ENCODE measurements at places on chromosomes 2 and 18. TPM values are rescaled to one million over a fixed set of nuclear protein-coding genes. Genes with fewer than 3 reads are reported as not detected.
A peak's percentile ranks its signal among the peaks of the same experiment; 100 is the strongest.

- H3K27ac ChIP-seq: no peak overlapping the region
- no peaks in the 10 kb centered on the region for H3K27me3 ChIP-seq
- H3K4me3 ChIP-seq: no peak overlapping the region
- no peaks in the 10 kb centered on the region for H3K36me3 ChIP-seq
- H3K4me1 ChIP-seq: peaks cover 8% of the 10 kb centered on the region
These were observed 173.5 kb upstream of the FN1 start for GRCh38 chr2:215609089-215610032.

GRCh38 chr2:232897598-232898408 is 27.7 kb downstream of the SNORC start:
- no peaks in the 10 kb centered on the region for H3K4me1 ChIP-seq
- H3K27me3 ChIP-seq: peaks cover 12% of the 10 kb centered on the region
- DNase-seq: no peak
- H3K4me3 ChIP-seq: no peak overlapping the region
- H3K36me3 ChIP-seq: no peaks in the 10 kb centered on the region

DNA sequence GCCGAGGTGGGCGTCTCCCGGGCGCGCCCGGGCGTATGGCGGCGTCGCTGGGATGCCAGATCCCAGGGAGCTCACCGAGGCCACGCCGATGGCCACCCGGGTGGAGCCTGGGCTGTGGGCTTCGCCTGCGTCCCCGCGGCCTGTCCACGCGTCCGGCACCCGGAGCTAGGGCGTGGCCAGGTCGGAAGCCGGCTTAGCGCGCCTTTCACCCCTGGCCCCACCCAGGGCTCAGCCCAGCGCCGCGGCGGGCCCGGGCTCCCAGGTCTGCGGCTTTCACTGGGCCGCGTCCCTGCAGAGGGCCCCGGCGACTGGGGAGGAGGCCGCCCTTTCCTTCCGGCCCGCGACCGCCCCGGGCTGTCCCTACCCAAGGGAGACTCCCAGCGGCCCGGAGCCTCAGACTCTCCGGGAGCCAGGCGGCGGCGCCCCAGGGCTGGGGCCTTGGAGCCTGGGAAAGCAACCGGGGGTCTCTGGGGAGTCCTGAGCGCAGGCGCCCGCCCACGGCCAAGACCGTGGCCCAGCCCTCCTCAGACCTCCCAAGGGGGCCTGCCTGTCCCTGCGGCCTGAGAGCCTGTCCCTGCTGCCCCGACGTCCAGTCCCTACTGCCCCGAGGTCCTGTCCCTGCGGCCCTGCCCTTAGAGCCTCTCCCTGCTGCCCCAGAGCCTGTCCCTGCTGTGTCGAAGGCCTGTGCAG is 36.3 kb upstream of the ITM2C start:
- no peak for DNase-seq
- H3K27me3 ChIP-seq: peaks cover 44% of the 10 kb centered on the region
- no peak overlapping the region for H3K27ac ChIP-seq
- H3K4me3 ChIP-seq: peak overlapping the region; percentile 39

- no peaks in the 10 kb centered on the region for H3K27me3 ChIP-seq
- no peak overlapping the region for H3K4me3 ChIP-seq
- no peak for DNase-seq
- H3K27ac ChIP-seq: no peak overlapping the region
These were observed 180.3 kb upstream of the TACR1 start for GRCh38 chr2:75379476-75380210.

LONRF2 gene
- total RNA-seq: 2.1 TPM

DNA sequence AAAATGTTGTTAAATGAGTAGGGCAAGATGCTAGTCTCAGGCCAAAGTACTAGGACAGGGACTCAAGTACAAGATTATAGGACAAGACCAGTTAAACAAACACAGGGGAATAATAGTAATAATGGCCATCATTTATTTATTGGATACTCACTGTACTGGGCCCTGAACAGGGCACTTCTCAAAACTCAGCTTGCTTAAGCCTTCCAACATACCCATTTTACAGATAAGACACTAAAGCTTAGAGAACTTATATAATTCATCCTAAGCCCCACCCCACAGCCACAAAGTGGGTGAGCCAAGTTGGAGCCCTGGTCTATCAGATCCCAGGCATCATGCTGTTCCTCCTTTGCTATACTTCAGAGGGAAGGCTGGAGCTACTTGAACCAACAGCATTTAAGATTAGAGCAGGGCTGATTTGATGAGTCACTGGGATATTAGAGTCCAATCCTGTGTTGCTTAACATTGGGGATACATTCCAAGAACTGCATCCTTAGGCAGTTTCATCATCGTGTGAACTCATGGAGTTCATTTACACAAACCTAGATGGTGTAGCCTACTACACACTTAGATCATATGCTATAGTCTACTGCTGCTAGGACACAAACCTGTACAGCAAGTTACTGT is 153.6 kb downstream of the MTCL1 start:
- no peaks in the 10 kb centered on the region for H3K36me3 ChIP-seq
- no peaks in the 10 kb centered on the region for H3K27me3 ChIP-seq
- no peak for DNase-seq
- H3K27ac ChIP-seq: no peak overlapping the region
- H3K4me3 ChIP-seq: no peak overlapping the region

PAX3 gene
- not detected for total RNA-seq

TCF7L1 gene
- 17.1 TPM for total RNA-seq

DNA sequence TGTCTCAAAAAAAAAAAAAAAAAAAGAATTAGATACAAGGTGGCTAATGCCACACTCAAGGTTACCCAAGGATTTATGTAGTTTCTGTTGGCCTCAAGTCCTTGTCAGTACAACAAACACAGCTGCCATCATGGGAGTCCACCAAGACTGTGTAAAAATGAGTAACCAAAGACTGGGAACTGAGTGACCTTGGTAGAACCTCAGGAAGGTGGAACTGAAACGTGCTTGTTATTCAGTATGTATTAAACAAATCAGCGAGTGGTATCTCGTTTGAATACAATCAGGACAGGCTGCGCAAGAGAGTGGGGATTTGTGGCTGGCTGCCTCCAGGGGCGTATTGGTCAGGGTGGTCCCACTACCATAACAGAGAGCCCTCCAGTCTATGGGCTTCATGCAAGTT is 1.6 kb upstream of the SFTPB start:
- peaks cover 13% of the 10 kb centered on the region for H3K36me3 ChIP-seq
- peak overlapping the region; percentile 98 for H3K27ac ChIP-seq
- H3K4me1 ChIP-seq: peaks cover 25% of the 10 kb centered on the region
- no peak overlapping the region for H3K4me3 ChIP-seq

MYL12A gene
- 481 TPM for total RNA-seq
